Nucleus accumbens (tissue), 56 donors: ENCODE measurements at places on chromosomes 3 and 15.

- DNase-seq, result no peak
Measured at GRCh38 chr15:75076277-75076676, 52.9 kb downstream of the PPCDC start.

DNA sequence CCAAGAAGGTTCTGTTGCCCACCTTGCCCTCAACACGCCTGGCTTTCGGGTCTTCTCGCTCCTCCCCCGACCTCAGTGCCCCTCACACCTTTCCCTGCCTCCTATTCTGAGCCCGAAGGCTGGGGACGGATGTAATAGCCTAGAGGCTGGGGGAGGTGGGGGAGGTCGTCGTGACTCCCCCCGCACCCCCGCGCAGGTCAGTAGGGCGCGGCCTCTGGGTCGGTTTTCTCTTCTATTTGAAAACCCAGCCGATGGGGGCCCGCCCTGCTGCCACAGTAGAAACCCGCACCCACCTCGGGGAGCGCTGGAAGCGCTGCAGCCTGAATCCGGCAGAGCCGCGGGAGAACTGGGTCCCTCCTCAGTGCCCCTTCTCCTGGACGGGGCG is 1.0 kb upstream of the RBPMS2 start:
- DNase-seq, result no peak

DNA sequence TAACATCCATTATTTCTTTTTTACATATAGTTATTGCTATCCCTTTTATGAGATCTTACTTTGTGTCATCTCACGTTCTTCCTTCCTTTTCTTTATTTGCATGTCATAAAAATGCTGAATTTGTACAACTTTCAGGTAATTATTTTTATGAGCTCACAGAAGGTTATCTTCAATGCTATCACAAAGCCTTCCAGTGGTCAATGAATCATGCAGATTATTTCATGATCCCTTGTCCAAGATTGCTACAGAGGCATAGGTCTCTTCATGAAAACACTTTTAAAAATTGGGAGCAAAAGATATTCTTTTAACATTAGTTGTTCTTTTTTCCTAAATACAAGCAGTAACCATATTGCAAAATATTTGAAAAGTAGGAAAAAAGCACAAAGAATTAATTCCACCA is 880.1 kb upstream of the NR2F2 start:
- DNase-seq, result no peak

- peak; percentile 6 for DNase-seq
Measured at GRCh38 chr3:138862531-138862923, 27.8 kb upstream of the PIK3CB start.

- DNase-seq, result no peak
Measured at GRCh38 chr3:73094951-73095350, 33.5 kb downstream of the EBLN2 start.

- no peak for DNase-seq
Measured at GRCh38 chr3:155853214-155854140, 750 bp downstream of the SLC33A1 start.

- no peak for DNase-seq
Measured at GRCh38 chr3:158875700-158876099, 73.8 kb downstream of the MFSD1 start.

DNA sequence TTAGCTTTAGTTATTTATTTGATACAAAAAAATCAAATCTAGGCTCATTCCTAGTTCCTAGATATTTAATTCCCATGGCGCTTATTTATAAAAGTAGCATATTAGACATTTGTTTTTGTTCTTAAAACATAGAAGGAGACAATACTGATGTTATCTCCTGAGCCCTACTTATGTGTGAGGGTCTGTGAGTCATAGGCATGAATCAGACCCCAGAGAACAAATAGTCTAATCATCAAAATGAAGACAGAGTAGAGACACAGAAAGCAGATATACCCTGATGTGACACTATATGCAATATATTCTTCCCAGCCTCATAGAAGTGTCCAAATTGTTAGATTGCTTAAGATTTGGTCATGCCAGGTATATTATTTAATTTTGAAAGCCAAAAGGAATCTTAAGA is 44.9 kb downstream of the PEX5L start:
- no peak for DNase-seq

DNA sequence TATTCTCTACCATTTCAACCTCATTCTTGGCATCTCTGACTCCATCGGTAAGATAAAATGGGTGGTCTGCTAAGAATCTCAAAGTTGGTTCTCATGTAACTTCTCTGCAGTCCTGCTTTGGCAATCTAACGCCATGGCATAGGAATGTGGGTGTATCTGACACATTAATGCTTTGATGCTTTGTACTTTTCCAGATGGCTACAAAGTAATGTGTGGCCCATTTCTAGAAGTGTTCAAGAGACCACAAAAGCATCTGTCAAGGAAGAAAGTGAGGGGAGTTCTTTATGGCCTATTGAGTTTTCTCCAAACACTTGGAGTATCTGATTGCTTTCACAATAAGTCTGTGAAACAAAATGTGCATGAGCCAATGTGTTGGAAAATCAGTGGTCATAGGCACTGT is 339.9 kb upstream of the TGFBR2 start:
- no peak for DNase-seq

DNA sequence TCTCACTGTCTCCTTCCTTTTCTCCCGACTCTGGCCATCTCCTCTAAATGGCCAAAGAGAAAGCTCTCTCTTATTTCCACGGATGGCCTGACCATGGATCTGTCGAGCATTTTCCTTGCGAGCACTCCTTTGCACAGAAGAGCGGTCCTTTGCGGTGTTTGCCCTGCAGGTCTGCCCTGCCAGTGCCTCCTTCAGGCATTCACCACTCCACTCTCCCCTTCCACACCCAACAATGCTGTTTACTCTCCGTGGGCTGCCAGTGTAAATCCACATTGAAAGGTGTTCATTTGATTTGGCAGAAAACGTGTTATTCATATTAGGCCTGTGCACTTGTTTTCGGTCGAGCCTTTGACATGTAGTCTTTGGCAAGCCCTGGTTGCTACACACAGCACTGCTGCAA is 49.6 kb downstream of the CACNA2D3 start:
- DNase-seq, result no peak

GRCh38 chr3:141449424-141449823 is 37.4 kb upstream of the RASA2 start:
- DNase-seq, result no peak

- no peak for DNase-seq
Measured at GRCh38 chr15:63870487-63871209, 36.9 kb upstream of the HERC1 start.

DNA sequence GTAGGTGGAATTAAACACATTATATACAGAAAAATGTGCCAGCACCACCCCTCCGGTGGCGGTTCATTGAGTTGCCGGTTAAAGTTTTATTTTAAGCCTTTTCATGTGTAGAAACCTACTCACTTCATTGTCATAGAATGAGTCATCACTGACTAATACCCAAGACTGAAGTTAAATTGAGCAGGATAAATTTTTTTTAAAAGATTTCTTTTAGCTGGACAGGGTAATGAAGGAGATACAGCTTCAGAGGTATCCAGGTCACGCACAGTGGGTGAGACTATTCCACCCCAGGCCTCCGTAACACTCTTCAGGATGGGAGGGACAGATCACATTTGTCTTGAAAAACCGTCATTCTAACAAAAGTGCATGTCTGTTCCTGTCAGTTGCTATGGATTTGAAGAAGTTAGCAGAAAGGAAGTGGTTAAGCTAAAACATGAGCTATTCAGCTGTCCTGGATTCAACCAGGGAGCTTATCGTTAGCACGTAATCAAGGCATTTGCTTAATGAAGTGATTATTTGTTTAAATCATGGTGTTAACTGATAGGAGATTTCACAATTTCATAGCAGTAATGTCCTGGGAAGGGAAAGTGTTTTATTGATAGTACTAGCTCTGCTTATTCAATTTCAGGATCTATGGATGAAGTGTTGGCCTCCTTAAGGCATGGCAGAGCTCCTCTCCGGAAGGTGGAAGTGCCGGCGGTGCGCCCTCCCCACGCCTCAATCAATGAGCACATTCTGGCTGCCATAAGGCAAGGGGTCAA is 23.4 kb downstream of the WHAMM start:
- no peak for DNase-seq

GRCh38 chr15:77904436-77904821 is 173.1 kb downstream of the TBC1D2B start:
- DNase-seq, result no peak

- no peak for DNase-seq
Measured at GRCh38 chr3:160125258-160125657, 100.0 kb upstream of the C3orf80 start.

GRCh38 chr3:188546835-188547670 is 393.1 kb downstream of the LPP start:
- DNase-seq, result no peak

DNA sequence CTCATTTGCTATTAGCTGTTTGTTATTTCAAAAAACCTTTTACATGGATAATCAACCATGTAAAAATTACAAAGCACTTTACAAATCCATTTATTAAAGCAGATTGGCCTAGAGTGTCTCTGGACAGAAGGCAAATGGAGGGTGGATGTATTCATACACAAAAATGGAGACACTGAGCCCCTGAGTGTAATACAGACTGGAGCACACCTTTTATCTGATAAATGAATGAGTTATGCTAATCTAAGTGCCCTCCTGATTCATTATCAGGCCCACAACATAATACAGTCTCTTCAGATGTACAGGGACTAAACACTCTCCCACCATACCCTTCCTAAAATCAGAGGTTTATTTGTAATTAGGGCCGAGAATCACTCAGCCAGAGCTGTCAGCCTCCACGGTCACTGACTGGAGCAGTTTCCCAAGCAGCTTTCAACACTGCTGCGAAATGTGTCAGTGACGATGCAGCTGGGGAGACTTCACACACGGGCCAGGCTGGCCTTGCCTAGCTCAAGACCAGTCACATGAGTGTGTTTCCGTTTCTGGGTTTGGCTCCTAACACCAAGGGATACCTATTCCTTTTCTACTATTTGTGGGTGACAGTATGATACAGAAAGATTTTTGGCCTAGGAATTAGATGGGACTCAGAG is 271.8 kb downstream of the ZIC1 start:
- no peak for DNase-seq

- no peak for DNase-seq
Measured at GRCh38 chr3:141680620-141681389, 57.3 kb upstream of the RNF7 start.

- DNase-seq, result no peak
Measured at GRCh38 chr3:150725548-150725947, 21.8 kb upstream of the ERICH6 start.

GRCh38 chr15:66815318-66815717 is 113.3 kb downstream of the SMAD6 start:
- DNase-seq, result no peak

GRCh38 chr3:184177331-184177731 is 2.7 kb downstream of the AP2M1 start:
- no peak for DNase-seq

DNA sequence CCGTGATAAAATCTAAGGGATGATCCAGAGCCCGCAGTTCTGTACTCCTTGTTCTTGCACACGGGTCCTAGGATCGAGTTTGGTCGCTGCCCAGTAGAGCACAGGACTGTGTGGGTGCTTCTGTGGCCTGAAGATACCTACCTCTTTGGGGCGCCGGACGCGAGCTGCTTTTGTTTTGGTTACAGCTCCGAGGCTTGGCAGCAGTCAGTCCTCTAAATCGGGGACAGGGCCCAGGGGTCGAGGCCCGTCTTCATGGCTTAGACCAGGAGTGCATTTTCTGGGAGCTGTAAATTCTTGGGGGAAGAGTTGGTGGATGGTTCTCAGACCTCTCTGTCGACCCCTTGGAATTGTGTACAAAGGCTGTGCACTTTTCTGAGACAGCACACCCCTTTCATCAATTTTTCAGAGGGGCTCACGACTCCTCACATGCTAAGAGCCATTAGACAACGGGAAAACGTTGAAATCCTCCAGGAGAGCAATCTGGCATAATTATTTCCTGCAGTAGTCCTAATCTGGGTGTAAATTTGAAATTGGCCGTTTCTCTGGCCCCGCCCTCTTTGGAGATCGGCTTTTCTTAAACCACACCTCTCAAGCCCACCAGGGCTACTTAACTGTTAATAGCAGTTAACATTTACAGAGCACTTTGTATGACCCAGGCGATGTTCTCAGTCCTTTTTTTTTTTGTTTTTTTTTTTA is 928 bp downstream of the CEP97 start:
- DNase-seq, result peak; percentile 64

GRCh38 chr3:123520656-123521055 is 64.2 kb downstream of the HACD2 start:
- DNase-seq, result no peak

GRCh38 chr3:45124352-45124751 is 21.8 kb downstream of the CDCP1 start:
- no peak for DNase-seq

- no peak for DNase-seq
Measured at GRCh38 chr3:116007000-116007399, 383.7 kb downstream of the GAP43 start.

GRCh38 chr15:50939911-50940310 is 31.4 kb downstream of the AP4E1 start:
- DNase-seq, result no peak

DNA sequence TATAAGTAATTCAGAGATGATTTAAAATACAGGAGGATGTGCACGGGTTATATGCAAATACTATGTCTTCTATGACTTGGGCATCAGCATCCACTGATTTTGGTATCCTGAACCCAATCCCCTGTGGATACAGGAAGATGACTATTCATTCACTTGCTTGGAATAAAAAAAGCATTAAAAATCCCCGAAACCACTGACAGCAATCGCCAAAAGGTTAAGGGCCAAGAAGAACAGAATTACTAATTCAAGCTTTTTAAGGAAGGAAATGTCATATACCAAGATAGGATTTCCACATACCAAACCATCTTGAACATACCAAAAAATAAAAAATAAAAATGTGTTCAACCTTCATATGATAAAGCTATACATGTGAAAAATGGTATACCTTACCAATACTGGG is 93.7 kb downstream of the DLG1 start:
- no peak for DNase-seq

DNA sequence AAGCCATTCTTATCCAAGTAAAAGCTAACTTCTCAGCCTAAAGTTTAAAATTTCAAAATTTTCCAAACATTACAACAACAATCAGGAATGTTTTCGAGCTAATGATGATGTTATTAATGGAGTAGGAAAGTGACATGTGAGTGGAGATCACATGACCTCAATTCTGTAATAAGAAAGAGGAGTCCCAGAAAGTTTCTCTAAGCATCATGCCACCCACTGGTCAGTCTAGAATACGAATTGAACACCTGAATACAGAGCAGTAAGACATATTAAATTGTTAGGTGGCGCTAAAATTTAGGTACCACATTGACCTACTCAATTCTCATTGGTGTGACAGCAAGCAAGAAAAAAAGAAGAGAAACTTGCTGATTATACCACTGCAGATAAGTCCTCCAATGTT is 163.9 kb downstream of the DCLK3 start:
- DNase-seq, result no peak
